ENCODE measurements at places on chromosomes 7 and 10.

DNA sequence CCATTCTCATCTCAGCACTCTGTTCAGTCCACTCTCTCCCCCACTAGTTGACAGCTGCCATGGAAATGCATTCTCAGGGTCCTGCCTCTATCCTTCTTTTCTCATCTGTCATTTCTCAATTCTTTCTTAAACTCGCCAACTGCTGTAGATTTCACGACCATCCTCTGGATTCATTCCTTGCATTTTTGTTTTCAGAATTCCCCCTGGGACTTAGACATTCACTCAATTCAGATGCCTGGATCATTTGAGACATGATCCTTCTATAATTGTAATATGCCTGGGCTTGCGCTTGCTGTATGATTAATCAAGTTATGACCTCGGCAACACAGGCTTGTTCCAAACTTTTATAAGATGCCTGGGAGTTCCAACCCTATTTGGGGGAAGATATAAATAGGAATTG lies 104.5 kb downstream of the RAB11FIP2 start:
- DNase-seq, result no peak

DNA sequence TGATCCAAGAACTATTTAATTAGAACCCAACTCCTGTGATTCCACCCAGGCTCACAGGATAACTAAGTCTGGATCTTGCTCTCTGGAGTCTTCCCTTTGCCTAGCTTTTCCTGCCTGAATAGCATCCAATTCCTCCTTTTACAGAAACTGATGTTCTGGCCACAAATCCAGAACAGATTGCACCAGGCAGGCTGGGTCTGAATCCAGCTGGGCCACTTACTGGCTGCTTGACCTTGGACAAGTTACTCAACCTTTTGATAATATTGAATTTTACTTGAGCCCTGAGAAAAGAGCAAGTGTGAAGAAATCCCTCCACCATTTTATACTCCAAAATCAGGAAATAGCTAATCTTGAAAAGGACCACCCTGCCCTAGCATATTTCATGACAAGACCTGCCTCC lies 55.5 kb upstream of the SLC35G1 start:
- DNase-seq, result no peak

- DNase-seq, result no peak
Observed at GRCh38 chr10:116599991-116600390, 9.2 kb downstream of the PNLIPRP1 start.

- no peak for DNase-seq
Observed at GRCh38 chr7:114786455-114786854, 135.4 kb upstream of the MDFIC start.

DNA sequence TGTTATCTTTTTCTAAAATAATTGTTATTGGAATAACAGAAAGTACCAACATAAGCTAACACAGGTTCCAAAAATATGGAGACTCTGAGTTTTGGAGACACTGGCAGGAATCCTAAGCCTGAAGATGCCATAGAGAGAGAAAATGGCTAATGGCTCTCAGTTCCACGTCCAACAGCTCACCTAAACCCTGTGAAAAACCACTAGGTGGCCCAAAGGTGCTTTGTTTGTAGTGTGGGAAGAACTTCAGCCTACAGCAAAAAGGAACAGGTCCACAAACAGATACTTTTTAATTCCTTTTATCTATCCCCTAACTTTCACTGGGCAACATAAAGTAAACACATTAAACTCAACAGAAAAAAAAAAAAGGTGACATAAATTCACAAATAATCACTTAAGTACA lies 272.3 kb downstream of the SEMA3D start:
- DNase-seq, result no peak

GRCh38 chr7:95993380-95993779 lies 221.0 kb downstream of the DYNC1I1 start:
- no peak for DNase-seq

GRCh38 chr10:80191589-80192270 lies 13.6 kb downstream of the ANXA11 start:
- no peak for DNase-seq

- DNase-seq, result no peak
Observed at GRCh38 chr7:73717025-73717807, 2.3 kb downstream of the STX1A start.

GRCh38 chr7:99626661-99627060 lies 9.9 kb downstream of the ZSCAN25 start:
- DNase-seq, result no peak

- no peak for DNase-seq
Observed at GRCh38 chr7:27703181-27703580, 36.8 kb upstream of the TAX1BP1 start.

GRCh38 chr7:152931633-152932032 lies 172.1 kb downstream of the ACTR3B start:
- DNase-seq, result no peak

DNA sequence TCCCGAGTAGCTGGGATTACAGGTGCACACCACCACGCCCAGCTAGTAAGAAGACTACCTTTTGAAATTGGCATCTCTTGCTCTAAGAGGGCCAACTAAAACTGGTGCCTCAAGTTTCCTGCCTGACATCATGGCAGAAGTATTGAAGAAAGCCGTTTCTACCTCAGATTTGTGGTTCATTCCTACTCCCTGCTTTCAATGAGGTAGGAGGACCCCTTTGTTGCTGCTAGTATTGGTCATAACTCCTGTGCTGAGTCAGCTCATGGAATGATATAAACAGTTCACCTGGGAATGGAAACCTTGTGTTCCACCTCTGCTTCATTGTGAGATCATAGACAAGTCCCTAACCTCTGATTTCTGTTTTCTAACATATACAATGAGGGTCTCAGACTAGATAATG lies 82.8 kb downstream of the CDK6 start:
- DNase-seq, result no peak

DNA sequence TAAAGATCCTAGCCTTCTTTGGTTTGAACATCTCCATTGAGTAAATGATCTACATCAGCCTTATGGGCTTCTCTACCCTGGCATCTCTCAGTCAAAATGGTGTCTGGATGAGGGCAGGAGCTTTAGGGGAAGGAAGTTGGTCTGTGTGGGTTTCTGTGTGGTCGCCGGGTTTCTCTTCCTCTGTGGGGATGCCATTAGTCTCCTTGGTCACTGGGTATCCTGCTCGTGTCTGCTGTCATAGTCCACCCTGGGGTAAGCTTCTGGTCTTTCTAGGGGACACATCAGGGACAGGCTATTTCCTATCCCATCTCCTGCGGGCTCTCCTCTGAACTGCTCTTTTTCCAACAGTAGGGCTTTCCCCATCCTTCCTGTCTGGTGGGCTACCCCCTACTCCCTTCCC lies 150.3 kb upstream of the NPY start:
- DNase-seq, result no peak

- no peak for DNase-seq
Observed at GRCh38 chr7:4714767-4715409, 32.8 kb downstream of the FOXK1 start.

DNA sequence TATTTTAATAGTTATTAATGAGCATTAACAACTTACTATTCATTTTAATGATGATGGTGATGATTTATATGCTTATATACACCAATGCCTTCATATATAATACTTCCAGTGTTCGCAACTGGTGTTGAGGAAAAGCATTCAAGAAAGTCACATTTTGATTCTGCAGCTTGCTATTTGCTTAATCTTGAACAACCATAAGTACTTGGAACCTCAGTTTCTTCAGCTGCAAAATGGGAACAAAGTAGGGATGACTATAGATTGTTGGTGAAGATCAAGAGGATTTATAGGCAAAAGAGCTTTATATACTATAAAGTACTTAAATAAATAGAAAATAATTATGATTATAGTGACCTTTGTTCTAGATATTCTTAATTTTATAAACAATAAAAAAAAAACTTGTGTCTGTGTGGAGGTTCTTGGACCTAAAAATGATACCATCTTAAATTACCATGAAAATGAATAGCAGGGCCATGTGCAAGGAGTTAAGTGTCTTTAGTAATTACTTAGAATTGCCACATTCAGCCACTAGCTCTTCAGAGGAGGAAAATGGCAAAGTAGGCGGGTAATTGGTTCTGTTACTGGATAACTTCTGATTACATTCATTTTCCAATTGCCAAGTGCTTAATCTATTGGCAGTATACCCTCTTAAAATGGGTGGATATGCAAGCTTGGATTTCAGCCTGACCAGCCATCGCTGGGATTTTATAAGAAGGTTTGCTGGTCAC lies 4.5 kb downstream of the ARID5B start:
- no peak for DNase-seq

DNA sequence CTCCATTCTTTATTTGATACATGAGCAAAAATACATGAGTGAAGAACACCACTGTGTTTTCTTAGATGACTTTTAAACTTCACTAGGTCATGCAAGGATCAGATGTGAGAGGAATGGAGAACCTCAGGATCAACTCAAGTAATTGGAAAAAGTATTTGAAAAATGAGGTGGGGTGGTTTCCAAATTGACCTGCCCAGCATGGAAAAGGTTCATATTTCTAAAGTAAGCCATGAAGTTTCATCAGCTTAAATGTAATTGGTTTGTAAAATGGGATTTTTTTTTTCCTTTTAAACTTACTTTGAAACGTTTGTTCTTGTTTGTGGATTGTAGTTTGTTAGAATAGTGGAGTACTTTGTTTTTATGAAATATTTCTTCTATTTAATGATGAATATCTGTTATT lies 134.8 kb downstream of the MLLT10 start:
- DNase-seq, result no peak

DNA sequence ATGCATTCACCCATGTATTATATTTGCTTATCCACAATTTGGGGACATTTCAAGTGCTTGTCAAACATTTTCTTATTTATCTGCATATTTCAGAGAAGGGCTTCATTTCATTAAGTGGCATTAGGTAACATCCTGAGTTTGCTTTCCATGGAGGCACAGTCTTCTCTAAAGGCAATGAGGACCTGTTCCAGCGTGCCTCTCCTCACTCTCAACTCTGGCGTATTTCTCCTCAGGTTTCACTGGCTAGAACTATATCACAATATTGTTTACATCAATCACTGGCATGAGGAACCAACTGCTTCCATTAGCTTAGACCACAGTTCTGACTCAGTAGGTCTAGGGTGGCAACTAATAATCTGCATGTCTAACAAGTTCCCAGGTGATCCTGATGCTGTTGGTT lies 177.2 kb downstream of the TAX1BP1 start:
- DNase-seq, result no peak

DNA sequence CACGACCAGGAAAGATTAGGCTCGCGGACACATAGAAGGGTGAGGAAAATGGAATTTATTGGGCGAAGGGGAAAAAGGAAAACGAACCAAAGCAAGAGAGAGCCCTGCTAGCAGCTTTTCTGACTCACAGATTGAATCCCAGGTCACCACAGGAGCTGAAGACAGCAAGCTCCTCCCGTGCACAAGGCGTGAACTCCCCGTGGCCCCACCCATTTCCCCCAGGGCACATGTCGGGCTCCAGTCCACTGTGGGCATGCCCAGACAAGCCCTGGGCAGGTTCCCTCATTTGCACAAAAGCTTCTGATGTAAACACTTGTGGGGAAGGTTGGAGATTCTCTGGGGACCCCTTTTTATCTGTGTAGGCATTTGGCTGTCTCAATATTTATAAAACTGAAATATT lies 582.4 kb downstream of the SUGCT start:
- no peak for DNase-seq

GRCh38 chr7:105654095-105654686 lies 72.9 kb upstream of the EFCAB10 start:
- DNase-seq, result no peak

DNA sequence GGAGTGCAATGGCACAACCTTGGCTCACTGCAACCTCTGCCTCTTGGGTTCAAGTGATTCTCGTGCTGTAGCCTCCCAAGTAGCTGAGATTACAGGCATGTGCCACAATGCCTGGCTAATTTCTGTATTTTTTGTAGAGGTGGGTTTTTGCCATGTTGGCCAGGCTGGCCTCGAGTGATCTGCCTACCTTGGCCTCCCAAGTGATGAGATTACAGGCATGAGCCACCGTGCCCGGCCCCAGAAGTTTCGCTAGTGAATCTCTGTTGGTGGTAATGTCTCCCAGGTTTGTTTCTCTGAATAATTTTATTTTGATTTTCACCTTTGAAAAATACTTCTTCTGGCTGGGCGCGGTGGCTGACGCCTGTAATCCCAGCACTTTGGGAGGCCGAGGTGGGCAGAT lies 58.8 kb downstream of the ABRAXAS2 start:
- DNase-seq, result no peak

- DNase-seq, result no peak
Observed at GRCh38 chr10:97059006-97059871, 126.5 kb downstream of the SLIT1 start.

GRCh38 chr10:94186722-94187121 lies 176.0 kb downstream of the NOC3L start:
- DNase-seq, result no peak

DNA sequence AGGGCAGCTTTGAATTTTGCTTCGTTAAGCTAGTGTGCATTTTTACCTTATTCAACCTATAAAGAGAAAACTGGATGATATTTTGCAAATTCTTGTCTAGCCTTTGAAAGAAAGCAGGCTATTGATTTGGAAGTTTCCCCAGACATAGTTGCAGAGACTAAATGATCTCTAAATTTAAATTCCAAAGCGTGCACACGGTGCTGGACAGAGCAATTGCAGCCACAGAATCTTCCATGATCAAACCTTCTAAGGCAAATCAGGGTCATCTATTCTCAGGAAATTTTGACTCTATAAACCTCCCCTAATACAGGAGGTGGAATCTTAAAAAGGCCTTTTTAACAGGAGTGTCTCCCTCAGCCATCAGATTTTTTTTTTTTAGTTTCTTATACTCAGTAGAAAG lies 159.9 kb downstream of the MDFIC start:
- no peak for DNase-seq

GRCh38 chr7:3482147-3482921 lies 181.3 kb downstream of the SDK1 start:
- no peak for DNase-seq

DNA sequence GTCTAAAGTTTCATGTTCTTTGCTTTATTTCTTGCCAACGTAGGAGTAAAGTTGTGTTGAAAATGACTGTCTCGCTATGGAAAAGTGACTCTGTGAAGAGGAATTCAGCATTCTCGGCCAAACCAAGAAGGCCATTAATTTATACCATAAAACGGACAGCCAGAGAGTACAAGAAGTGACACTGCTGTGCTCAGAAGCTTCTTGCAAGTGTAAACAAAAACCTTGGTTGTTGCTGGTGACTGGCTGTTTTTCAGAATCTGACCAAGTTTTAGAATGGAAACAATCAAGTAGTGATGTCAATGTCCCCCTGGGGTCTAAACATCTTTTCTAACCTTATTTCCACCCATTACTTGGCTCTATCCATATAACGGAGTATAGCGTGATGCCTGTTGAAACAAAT lies 201.9 kb downstream of the INHBA start:
- no peak for DNase-seq

GRCh38 chr10:14329746-14330173 lies 964 bp downstream of the FRMD4A start:
- no peak for DNase-seq

DNA sequence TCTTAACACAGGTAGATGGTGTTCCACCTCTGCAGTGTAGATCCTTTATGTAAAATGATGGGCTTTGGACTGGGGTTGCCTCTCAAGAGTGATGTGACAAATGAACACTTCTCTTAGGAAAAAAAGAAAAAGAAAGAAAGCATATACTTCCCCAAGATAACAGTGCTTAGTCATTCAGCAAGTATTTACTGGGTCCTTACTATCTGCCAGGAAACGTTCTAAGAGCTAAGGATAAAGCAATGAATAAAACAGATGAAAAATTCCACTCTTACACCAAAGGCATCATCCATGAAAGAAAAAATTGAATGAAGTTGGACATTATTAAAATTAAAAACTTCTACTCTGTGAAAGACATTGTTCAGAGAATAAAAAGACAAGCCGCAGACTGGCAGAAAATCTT lies 177.3 kb downstream of the C7orf25 start:
- DNase-seq, result no peak

- no peak for DNase-seq
Observed at GRCh38 chr10:67476201-67476600, 219.8 kb downstream of the CTNNA3 start.
